ENCODE measurements at places on chromosomes 3 and 15.

GRCh38 chr3:133938770-133939462, 43.2 kb upstream of the RAB6B start:
- no peak for DNase-seq

GRCh38 chr3:88057630-88058305, 1.0 kb downstream of the CGGBP1 start:
- DNase-seq: no peak

DNA sequence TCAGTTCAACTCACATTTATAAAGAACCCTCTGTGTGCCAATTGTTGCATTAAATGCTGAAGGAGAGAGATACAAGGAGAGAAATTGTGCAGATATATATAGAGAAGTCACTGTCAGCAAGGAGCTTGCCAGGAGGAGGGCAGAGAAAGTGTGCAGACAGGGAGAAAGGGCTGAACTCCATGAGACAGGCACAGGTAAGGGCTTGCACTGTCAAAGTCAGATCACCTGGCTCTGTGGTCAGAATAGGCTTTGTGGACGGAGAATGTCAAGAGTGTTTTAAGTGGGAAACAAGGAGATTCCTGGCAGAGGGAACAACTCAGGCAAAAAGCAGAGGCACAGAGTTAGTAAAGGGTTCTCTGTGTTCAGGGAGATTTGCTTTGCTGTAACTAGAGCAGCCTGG, 303.0 kb upstream of the TPRG1 start:
- no peak for DNase-seq

DNA sequence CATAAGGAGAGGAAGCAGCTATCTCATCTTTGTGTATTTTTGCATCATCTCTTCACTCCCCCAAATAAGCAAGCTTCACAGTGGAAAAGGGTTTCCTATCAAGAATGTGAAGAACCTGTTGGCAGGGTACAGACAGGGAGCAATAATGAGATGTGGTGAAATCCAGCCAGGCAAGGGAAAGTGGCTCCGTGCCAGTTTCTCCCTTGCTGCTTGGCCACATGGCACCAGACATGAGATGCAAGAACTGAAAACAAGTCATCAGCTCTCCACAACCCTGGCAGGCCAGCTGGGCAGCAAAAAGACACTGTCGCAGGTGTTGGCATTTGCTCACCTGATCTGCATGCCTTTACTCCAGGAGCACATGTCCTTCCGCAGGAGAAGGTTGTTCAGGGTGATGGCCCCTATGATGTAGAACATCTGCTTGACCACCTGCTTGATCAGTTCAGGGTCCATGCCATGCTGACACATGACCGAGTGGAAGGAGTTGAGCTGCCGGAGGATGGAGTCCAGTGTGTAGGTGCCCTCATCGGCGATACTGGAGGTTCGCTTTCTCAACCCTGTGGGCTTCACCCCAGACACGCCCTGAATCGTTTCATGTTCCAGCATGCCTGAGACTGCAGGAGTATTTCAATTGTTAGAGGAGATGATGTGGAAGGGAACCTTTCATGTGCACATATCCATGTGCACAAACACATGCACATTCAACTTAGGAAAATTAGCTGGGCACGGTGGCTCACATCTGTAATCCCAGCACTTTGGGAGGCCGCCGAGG, 23.3 kb upstream of the MYO5C start:
- DNase-seq: no peak

DNA sequence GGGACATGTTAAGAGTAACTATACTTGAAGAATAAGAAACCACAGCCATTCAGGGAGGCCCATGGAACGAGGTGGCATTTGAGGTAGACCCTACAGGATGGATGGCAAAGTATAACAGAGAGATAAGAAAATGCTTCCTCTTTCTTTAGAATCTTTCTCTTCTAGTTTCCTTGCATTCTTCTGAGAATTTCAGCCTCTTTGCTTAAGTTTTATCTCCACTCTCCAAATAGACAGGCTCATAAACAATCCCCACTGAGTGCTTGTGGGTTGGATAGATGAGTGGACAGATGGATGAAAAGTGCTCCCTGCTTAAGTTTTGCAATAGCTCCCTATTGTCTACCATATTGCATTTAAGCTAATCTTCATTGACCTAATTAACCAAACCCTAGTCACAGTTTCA, 103.7 kb downstream of the MEX3B start:
- no peak for DNase-seq

GRCh38 chr3:41276191-41276590, 76.9 kb downstream of the CTNNB1 start:
- no peak for DNase-seq

DNA sequence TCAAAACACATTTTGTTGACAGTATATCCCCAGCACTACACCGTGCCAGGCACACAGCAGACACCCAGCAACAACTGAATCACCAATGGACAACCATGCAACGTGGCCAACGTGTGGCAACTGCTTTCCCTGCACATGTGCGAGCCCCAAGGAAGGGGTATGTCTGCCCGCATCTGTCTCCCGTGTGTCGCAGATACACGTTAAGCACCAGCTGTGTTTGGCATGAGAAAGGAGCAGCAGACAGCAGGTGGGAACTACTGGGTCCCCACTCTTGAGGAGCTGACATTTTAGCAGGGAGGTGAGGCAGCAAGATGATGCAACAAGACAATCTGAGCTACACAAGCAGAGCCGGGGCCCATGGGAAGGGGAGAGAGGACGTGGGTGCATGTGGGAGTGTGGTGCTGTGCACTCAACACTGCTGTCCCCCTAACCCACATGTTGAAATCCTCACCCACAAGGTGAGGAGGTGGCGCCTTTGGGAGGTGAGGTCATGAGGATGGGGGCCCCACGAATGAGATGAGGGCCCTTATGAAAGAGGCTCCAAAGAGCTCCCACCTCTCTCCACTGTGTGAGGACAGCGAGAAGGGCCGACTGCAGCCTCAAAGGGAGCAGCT, 56.2 kb downstream of the ROPN1B start:
- no peak for DNase-seq

DNA sequence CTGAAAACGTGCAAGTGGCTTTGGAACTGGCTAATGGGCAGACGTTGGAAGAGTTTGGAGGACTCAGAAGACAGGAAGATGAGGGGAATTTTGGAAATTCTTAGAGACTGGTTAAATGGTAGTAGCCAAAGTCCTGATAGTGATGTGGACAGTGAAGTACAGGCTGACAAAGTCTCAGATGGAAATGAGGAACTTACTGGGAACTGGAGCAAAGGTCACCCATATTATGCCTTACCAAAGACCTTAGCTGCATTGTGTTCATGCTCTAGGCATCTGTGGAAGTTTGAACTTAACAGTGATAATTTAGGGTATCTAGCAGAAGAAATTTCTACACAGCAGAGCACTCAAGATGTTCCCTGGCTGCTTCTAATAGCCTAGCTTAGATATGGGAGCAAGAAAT, 28.6 kb upstream of the SERPINI2 start:
- DNase-seq: no peak

- DNase-seq: no peak
These were observed 93.4 kb upstream of the STRIT1 start for GRCh38 chr3:155386919-155387318.
